ENCODE measurements at places on chromosomes 4 and X.
A peak's percentile ranks its signal among the peaks of the same experiment; 100 is the strongest.

DNA sequence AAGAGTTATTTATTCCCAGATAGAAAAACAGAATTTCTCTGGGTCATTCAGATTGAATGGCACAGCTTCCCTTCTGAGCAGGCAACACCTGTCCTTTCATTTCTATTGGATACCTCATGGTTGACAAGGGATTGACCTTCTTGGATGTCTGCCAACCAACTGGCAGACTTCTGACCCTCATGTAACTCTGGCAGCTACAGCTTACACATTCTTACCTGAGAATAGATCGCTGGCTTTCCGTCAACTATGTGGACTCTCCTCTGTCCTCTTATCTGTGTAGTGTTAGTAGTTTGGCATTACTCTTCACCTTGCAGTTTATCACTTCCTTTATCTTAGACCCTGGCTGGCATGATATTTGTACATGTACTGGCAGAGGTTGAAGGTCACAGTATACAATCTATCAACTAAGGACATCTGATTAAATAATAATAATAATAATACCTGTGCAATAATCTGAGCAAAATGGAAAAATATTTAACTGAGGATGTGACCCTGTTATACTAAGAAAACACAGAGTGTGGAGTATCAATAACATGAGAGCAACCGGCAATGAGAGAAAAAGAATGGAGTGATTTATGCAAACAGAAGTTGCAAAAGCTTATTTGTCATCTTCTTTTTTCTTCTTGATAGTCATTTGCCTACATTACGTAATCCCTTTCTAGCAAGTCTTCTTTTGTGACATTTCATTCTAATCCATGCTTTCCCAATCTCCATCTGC, 1118.2 kb downstream of the ARAP2 start:
- peak; percentile 23 for DNase-seq

DNA sequence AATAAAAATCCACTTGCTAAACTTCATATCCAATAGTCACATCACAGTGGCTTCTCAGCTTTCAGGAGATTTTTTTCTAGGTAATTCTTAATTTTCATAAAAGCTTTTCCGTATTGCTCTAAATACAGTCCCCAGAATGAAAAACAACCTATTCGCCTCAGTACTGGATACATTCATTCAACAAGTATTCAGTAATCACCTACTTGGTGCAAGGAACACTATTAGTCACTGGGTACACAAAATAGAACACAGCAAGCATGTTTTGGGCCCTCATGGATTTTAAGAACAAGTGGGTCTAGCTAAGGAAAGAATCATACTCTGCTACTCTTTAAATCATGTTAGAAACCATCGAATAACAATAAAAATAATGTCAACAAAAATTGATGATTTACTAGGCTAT, 2.8 kb upstream of the BEX3 start:
- no peak for DNase-seq

DNA sequence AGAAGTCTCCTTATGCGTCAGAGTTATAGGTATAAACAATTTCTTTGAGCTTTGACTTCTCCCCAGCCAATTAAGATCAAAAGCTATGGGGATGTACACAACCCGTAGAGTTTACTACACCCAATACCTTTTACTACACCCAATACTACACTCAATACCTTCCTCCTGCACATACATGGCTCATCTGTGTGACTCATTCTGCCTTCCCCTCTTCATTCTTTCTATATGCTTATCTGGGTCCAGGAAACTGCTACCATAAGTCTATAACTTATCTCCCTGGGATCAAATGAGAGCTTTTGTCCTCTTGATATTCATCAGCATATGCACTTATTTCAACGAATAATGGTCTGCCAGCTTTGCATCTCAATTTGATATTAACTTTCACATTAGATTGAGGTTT, 28.2 kb downstream of the ANKRD50 start:
- no peak for DNase-seq

DNA sequence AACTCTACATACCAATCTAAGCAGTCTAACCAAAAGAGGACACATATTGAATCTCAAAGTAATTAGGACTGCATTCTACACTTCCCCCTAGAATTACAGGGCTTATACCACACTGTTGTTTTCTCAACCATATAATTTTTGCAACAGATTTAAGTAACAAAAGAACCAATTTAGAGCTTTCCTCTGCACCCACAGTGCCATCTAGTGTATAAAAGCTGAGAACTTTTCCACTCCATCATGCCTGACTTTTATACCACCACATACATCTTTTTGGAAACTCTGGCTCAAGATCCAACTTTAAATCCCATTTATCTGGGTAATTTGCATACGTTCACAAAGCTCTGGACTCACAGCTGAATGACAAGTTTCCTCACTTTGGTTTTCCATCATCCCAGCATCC, 99.5 kb downstream of the EFHC2 start:
- peak; percentile 36 for DNase-seq

DNA sequence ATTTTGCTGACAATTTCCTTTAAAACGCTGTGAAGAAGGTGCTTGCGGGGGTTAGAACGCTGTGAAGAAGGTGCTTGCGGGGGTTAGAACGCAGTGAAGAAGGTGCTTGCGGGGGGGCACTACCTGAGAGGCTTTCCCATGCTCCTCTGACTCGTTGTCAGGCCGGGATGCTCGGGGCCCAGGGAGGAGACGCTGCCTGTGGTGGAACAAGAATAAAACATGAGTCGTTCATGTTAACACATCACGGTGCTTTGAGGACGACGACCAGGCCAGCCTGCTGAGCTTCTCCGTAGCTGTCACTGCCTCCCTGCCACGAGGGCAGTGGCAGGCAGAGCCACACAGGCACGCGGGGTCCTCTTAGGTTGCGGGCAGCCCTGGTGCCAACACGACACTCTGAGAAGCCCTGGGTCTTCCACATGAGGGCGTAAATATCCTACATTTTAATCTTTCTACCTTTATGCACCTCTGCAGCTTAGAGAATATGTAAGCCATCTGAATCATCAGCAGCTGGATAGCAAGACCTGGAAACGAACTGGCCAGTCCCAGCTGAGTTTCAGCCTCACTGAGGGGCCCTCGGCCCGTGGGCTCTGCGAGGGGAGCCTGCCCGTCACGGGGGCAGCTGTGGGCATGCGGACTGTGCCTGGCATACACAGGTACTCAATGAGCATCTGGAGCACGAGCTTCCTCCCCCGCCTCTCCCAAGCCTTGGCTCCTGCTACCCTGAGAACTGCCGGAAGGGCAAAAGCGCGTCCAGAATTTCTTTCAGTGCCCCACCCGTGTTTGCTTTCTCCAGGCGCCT, 47.0 kb downstream of the FGFRL1 start:
- no peak for DNase-seq

GRCh38 chrX:134741746-134742145, 83.5 kb upstream of the PLAC1 start:
- peak; percentile 51 for DNase-seq

DNA sequence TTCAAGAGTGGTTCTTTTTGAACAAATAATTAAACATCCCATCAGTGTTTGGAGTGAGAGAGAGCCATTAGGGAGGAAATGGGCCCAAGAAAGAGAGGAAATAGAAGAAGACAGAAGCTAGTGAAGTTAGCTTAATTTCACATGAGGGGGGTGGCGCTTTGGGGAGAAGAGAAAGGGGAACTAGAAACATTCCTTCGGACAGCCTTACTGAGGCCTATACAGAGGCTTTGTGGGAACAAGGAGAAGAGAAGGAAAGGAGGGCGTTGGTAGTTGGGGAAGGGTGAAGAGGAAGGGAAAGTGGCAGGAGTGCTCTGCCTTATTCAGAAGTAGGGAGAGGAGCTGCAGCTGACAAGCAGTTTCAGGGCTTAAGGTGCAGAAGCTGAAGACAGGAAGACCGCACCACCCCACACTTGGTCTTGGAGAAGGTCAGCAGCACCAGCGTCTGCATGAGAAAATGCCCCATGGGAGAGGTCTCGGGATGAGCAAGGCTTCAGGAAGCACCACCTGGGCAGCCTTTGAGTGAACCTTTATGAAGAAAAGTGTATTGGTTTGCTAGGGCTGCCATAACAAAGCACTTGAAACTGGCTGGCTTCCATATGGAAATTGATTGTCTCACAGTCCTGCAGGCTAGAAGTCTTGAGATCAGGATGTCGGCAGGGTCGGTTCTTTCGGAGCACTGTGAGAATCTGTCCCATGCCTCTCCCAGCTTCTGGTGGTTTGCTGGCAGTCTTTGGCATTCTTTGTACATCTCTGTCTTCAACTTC, 85.1 kb downstream of the KIT start:
- DNase-seq: no peak

DNA sequence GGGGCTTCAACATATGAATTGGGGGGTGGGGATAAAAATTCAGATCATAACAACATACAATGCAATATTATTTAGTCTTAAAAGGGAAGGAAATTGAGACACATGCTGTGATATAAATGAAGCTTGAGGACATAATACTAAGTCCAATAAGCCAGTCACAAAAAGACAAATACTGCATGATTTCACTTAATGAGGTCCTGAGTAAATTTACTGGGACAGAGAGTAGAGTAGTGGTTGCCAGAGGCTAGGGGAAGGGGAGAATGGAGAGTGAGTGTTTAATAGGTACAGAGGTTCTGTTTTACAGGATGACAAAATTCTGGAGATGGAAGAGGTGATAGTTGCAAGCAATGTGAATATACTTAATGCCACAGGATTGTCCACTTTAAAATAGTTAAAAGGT, 89.2 kb upstream of the RAPGEF2 start:
- no peak for DNase-seq

GRCh38 chr4:64503416-64503815, 94.2 kb upstream of the TECRL start:
- no peak for DNase-seq

GRCh38 chrX:12866451-12867377, at the start of gene TLR7:
Gene TLR7 (plus strand): TSS chrX:12867072. CDS start chrX:12867579, 507 bp downstream.
- no peak for DNase-seq

DNA sequence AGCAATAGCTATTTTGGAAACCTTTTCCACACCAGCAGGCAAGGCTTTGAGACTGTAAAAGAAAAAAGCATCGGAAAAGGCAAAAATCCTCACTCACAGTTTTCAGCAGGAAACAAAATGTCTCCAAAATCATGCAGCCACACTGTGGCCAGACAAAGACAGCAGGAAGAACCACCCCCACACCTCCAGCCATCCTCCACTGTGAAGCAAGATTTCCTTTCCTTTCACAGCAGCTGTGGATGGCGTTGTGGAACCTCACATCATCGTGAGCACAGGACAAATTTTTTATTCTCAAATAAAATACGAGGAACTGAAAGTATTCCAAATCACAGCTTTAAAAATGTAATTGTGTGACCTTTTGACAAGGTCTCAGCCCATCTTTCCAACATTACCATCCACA, 351.7 kb upstream of the NOCT start:
- DNase-seq: no peak

DNA sequence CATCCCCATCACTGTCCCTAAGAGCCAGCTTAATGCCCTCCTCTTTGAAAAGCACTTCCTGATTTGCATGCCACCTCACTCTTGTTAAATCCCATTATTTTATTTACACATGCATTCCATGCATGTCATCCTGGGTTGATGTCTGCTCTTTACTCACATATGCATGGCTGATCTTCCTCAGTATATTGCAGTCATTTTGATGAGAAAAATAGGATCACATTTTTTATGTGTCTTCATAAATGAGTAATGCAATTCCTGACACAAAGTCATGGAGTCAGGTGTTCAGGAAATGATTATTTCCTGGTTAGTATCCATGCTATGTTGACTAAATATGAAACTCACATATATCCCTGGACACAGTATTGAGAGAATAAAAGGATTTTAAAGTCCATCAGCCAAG, 204.7 kb downstream of the SLIT2 start:
- no peak for DNase-seq

DNA sequence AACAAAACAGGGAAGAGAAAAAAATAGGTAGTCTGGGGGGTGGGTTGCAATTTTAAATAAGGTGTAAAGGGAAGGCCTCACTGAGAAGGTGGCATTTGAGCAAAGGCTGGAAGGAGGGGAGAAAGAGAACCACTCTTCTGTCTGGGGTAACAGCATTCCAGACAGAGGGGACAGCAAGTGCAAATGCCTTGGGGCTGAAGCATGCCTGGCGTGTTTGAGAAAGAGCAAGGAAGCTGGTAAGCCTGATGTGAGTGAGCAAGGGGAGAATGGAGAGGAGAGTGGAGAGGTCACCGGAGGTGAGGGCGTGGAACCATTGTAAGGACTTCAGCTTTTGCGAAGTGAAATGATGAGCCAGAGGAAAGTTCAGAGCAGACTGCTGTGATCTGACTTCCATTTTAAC, 19.7 kb upstream of the DOCK11 start:
- no peak for DNase-seq

GRCh38 chr4:56691425-56691824, 10.3 kb upstream of the HOPX start:
- no peak for DNase-seq

GRCh38 chrX:22603060-22603459, 330.3 kb downstream of the CBLL2 start:
- DNase-seq: peak; percentile 69

GRCh38 chr4:94345266-94345665, 2.6 kb upstream of the HPGDS start:
- no peak for DNase-seq

- DNase-seq: no peak
Observed at GRCh38 chr4:63663870-63664269, 745.4 kb downstream of the TECRL start.

DNA sequence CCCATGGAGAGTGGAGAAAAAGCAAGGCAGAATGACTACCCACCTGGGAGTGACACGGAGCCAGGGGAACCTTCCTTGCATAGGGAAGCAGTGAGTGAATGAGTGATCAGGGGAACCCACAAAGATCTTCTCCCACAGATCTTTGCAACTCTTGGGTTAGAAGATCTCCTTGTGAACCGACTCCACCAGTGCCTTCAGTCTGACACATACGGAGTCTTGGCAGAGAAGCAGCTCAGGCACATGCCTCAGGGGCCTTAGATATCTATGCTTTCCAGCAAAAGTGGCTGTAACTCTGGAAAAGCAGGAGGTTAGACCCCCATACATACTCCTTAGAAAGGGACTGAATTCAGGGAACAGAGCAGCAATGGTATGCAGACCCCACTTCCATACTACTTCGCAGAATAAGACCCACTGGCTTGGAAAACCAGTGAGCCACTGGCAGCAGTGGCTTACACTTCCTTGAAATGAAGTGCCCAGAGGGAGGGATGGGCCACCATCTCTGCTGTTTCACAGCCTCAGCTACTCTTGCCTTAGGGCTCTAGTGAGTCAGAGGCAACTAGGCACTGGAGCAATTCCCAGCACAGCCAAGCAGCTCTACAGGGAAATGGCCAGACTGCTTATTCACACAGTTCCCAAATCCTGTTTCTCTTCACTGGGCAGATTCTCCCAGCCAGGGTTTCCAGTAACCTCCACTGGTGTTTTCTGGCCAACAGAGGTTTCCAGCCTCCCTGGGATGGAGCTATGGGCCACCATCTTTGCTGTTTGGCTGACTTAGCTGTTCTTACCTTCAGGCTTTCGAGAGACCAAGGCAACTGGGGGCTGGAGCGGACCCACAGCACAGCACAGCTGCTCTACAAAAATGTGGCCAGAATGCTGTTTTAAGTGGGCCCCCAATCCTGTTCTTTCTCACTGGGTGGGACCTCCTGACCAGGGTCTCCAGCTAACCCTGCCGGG, 82.8 kb upstream of the TCEAL2 start:
- DNase-seq: no peak

GRCh38 chr4:77074381-77074831, 1.4 kb downstream of the CCNI start:
- peak; percentile 11 for DNase-seq

Measured in NCI-H524 (cell line).